ENCODE measurements at places on chromosomes 16 and 17. TPM values are rescaled to one million over a fixed set of nuclear protein-coding genes. Genes with fewer than 3 reads are reported as not detected.

ZKSCAN2 gene
- 13.9 TPM for total RNA-seq

DNA sequence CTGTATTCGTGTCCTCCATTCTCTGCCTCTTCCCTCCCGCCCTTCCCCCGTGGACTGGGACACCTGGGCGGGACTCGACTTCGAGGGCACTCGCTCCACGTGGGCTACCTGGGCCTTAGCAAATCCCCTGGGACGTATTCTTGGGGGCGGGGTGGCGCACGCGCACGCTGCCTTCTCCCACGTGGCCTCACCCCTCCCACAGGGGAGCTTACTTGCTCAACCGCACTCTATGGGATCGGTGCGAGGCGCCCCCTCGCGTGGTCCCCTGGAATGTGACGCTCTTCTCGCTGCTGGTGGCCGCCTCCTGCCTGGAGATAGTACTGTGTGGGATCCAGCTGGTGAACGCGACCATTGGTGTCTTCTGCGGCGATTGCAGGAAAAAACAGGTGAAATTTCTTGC is 3.5 kb downstream of the VMO1 start:
- peak; percentile 30 for DNase-seq

PRAC1 gene
- not detected for total RNA-seq

FBXW10 gene
- 0.82 TPM for total RNA-seq

CLEC18C gene
- total RNA-seq = 0.41 TPM

Measured in frontal cortex (tissue), 4 donors.